ENCODE measurements at places on chromosomes 4 and X.

DNA sequence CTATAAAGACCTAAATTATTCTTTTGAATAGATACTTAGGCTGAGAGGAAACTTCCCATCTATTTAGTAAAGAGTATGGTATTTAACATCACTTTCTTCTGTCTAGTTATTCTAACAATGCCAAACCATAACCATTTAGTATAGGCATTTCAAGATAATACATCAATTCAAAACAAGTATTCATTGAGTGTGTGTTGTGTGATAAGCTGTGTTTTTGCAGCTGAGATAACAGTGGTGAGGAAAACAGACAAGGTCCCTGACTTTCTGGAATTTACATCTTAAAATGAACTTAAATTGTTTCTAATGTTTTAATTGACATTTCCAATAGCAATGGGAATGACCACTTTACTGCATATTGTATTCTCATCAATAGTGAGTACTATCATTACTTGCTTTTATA is 22.4 kb upstream of the TSPAN5 start:
- DNase-seq: no peak

DNA sequence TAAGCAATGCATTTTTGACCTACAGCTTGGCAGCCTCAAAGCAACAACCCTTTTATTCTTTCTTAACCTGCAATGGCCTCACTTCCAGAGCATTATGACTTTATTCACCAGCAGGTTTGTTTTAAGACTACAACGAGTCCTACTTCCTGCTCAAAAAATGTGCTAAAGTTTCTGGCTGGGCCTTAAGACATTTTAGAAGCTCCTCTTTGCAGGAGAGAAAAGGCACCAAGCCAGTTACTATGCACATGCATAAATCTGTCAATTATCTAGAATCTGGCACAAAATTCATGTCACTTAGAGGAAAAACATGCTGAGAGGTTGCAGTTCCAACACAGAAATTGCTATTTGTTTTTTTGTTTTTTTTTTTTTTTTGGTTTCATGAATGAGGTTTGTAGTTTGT is 223.0 kb upstream of the EPHA5 start:
- no peak for DNase-seq

DNA sequence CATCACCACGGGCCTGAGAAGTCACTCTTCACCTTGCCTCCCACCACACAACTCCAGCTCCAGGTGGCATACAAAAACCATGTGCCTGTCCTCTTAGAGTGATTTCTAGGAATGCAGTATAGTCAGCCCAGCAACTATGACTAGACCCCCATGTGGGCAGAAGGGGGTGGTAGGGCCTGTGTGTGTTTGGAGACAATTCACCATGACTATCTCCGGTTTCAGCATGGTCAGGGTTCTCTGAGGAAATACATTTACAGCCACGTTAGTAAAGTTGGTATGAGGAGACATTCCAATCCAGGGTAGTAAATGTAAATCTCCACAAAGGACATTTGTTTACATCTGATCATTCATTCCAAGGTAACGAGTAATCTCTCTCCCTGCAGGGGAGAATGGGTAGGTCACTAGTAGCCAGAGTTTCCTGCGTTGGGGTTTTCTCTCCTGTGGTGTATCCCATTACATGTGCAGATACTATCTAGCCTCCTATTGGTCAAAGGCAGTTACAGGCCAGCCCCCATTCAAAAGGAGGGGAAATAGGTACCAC is 4.2 kb upstream of the MTMR1 start:
- DNase-seq: no peak

DNA sequence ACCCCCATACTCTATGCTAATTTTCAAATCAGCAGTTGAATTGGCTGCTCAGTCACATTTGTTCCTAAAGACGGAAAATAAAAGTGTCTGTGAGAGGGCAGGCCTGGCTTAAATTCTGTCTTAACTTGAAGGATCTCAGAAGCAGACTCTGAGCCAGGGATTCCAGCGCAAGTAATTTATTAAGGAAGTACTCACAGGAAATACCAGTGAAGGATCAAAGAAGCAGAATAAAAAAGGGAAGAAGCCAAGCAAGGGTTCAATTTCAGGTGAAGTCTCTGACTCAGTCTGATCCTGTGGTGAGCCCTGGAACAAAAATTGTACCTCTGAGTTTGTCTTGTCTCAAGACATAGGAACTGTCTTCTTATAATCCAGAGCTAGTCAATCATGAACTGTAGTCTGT is 52.2 kb downstream of the IL1RAPL1 start:
- no peak for DNase-seq

DNA sequence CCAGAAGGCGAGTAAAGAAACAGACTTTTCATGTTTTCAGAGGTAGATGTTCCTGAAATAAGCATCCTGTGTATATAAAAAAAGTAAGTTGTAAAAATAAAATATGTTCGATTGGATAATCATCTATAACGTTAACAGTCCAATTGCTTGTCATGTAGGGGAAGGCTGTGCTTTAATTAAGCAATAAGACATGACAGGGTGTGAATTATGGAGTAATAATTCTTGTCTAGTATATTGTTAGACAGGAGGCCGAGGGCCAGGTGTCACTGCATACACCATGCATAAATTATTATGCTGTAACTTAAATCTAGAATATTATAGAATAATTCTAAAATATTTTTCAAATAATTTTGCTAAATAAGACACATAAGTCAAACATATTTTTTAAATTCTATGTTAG is 494.6 kb upstream of the TENM3 start:
- DNase-seq: no peak

DNA sequence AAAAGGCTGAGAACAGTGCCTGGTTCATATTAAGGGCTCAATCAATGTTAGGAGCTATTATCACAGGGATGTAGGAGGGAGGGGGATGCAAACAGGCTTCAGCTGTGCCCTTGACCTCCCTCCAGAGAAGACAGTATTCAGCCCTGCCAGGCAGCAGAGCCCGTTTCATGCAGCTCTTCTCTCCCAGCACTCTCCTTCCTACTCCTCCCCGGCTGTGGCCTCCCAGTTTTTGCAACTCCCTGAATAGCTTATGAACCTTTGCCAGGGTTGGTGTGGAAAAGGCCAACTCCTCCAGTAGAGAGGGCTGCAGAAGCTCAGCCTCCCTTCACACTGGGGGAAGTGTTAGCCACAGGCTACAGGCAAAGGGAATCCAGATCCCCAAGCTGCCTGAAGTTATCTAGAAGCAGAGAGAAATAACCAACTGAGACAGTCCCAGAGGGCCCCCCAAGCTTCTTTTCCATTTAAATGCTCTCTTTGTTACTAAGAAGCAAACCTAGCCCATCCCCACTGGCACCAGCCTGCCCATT is 31.7 kb upstream of the APLN start:
- DNase-seq: no peak

GRCh38 chr4:136985683-136986082 is 546.6 kb downstream of the PCDH18 start:
- no peak for DNase-seq

DNA sequence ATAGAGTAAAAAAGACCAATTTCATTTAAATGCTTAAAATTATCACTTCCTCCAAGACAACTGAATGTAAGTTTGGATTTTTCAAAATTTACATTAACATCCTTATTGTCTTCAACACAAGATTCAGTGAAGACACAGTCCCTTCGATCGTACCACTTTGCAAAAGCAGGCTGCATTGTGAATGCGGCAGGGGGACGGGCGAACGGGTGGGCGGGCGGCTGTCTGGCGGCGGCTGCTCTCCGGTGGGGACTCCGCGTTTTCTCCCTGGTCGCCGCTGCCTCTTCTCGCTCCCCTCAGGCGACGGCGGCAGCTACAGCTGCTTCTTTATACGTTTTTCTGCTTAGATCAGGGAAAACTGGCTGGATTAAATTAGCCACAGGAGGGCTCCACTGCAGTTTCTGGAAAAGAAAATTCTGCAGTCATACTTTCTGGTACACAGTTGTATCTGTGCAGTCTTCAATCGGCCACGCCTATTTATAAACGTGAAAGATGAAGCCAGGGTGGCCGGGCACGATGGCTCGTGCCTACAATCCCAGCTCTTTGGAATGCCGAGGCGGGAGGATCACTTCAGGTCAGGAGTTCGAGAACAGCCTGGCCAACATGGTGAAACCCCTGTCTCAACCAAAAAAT is 33.9 kb upstream of the HPF1 start:
- no peak for DNase-seq

DNA sequence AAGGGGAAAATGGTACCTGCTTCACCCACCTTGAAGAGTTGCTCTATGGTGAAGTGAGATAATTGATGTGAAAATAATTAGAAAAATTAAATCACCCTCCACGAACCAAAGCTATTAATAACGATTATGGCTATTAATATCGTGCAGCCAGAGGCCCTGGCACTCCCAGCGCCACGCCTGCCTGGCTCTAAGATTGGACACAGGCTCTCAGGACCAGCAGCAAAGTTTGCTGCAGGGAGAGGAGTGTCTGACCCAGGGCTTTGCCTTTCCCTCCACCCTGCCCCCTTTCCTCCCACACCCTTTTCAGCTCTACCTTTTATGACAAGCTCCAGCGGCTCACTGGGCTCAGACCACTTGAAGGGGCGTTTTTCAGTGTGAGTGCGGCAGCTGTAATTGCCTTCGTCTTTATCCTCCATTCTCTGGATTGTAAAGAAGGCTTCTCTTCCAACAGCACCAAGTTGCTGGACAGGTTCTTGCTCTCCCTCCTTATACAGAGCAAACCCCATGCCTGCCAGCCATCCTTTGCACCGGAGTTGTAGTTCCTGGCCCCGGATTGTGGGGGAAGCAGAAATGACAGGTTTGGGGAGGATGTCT is 11.5 kb downstream of the IGSF1 start:
- DNase-seq: no peak

GRCh38 chr4:63349674-63350025 is 1059.6 kb downstream of the TECRL start:
- no peak for DNase-seq

- DNase-seq: no peak
Observed at GRCh38 chr4:1476140-1476513, 69.9 kb upstream of the NKX1-1 start.

- no peak for DNase-seq
Observed at GRCh38 chr4:710916-711315, 5.3 kb downstream of the PCGF3 start.

- no peak for DNase-seq
Observed at GRCh38 chr4:47838445-47838844, 578 bp upstream of the CORIN start.

DNA sequence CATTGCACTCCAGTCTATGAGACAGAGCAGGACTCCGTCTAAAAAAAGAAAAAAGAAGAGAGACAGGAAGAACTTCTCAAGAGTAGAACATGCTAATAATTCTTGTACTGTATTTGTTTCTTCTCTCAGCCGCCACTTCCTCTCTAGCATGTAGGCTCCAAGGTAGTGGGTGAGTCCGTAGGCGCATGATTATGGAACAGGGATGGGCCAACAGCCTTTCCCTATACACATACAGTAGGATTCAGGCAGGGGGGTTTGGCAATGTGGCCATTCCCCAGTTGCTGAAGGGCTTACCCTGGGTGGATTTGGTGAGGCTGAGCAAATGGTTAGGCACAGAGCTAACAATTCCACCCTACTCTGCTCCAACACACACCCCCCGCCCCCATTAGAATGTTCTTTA is 35.0 kb upstream of the APLN start:
- no peak for DNase-seq

- no peak for DNase-seq
Observed at GRCh38 chr4:57132743-57133137, 22.6 kb upstream of the IGFBP7 start.

GRCh38 chr4:76690011-76690905 is 207.7 kb downstream of the SOWAHB start:
- DNase-seq: no peak

DNA sequence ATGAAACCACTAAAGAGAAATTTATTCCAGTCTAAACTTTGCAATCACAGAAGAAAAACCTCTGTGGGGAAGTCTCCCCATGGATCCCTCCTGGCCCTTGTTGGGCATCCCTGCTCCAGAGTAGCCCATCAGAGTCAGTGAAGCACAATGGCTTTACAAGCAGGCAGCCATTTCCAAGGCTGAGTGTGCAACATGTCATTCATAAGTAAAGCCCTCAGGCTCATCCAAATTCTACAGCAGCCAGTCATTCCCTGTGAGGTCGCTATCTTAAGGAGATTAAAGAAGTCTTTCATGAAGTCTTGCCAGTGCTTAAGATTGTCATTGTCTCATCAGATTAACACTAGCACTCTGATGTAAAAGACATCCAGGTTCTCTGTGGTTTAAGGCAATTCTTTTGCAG is 17.0 kb upstream of the MAPK10 start:
- no peak for DNase-seq

DNA sequence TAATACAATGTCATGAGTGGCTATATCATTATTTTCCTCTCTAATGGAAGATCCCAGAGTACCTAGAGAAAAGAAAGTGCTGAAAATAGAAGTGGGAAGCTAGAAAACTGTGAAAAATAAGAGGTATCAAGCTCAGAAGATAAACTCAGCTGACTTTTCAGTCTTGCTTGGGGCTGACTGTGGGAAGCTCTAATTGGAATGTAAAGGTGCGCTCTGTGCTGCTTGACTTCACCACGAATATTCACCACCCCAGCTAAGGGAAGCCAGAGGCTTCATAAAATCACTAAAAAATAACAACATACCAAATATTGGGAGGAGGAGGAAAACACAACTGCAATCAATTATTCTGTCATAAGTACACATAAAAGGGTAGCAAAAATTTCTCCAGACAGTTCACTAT is 25.1 kb downstream of the NDST3 start:
- DNase-seq: no peak

DNA sequence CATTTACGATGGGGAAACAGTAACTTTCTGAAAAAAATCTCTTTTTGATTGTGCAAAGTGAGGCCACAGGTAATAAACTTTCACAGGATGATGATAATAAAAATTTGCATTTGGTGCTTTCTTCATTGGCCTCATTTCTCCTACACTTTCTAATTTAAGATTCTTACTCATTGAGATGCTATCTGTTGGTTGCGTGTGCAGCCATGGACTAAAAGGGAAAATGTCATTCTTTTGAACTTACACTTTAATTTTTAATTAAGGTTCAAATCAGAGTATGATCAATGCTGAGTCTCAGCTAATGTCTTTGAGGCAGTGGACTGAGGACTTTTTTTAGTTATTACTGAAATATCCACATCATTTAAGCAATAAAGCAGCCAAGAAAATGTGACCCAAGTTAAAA is 87.6 kb downstream of the SEL1L3 start:
- no peak for DNase-seq

GRCh38 chr4:71476240-71476639 is 137.4 kb downstream of the SLC4A4 start:
- no peak for DNase-seq

- DNase-seq: no peak
Observed at GRCh38 chr4:127352220-127353113, 280.3 kb upstream of the INTU start.

- DNase-seq: no peak
Observed at GRCh38 chrX:10569946-10570345, 50.4 kb downstream of the MID1 start.

DNA sequence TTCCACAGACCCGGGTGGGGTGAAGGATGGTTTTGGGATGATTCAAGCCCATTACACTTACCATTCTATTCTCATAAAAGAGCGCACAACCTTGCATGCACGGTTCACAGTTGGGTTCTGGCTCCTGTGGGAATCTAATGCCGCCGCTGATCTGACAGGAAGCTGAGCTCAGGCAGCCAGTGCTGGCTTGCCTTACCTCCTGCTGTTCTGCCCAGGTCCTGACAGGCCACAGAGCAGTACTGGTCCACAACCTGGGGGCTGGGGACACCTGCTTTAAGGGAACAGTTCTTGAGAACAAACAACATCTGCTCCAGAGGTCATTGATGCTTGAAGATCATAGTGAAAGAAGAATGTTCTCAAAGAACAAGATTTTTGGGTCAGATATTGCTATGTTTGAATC is 8.0 kb upstream of the HS3ST1 start:
- DNase-seq: no peak

- DNase-seq: no peak
Observed at GRCh38 chr4:78297116-78297800, 240.1 kb downstream of the FRAS1 start.
